ENCODE measurements at places on chromosomes 3 and 15.

GRCh38 chr3:192371870-192372400, 355.4 kb downstream of the FGF12 start:
- no peak for DNase-seq

- DNase-seq, result no peak
Measured at GRCh38 chr3:170162630-170163029, 18.9 kb downstream of the PHC3 start.

GRCh38 chr3:39121621-39122020, 14.1 kb downstream of the TTC21A start:
- no peak for DNase-seq

- no peak for DNase-seq
Measured at GRCh38 chr3:136186344-136186743, 9.8 kb downstream of the MSL2 start.

DNA sequence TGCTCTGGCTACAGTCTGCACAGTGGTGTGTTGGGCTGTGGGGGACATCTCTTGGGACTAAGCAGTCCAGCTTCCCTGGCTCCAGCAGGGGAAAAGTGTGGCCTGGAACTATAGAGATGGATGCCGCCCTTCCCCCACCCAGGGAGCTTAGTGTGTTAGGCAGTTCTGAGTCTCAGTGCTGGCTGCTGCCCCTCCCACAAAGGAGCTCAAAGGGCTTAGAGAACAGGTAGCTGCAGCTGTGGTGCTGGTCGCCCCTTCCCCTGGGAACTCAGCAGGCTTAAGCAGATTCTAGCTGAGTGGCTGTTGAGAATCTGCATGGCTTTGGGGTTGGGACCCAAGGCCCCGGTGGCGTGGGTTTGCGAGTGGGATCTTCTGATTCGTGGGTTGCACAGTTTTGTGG, 190.8 kb downstream of the PDCD6IP start:
- no peak for DNase-seq

- no peak for DNase-seq
Measured at GRCh38 chr3:26558257-26558656, 64.3 kb upstream of the LRRC3B start.

GRCh38 chr3:183500981-183501704, 54.4 kb downstream of the KLHL6 start:
- DNase-seq, result no peak

DNA sequence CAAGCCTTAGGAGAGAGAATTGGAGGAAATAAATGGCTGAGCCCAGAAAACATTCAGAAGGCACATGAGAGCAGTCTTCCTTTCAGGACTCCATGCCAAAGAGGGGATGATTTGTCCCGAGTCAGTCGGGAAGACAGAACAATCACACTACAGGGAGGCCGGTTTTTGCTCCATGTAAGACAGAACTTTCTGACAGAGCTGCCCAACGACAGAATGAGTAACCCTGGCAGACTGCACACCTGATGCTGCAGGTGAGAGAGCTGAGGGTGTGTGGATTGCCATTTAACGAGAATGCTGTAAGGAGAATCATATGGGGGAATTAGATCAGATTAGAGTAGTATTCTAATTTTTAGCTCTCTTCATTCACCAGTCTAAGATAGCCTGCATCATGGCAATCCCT, 533.0 kb downstream of the EPHB1 start:
- no peak for DNase-seq

DNA sequence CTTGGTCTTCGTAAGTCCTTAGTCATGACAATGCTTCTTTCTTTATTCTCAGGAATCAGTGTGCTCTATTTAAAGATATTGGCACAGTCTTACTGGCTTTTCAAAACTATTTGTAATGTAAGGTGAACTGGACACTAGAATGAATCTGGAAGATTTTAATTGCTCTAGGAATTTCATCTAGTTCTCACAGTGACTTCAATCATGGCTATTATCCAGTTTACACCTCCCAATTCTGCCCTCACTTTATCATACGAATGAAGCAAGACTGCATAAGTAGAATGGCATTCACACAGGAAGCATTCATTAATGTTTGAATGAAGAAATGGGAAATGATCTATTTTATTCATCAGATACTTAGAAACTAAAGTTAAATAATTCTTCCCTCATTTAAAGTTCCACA, 26.7 kb upstream of the DRD3 start:
- DNase-seq, result no peak

- no peak for DNase-seq
Measured at GRCh38 chr3:38247366-38248035, 18.1 kb upstream of the SLC22A13 start.

GRCh38 chr15:48631176-48631770, 14.2 kb downstream of the FBN1 start:
- DNase-seq, result peak; percentile 22

- no peak for DNase-seq
Measured at GRCh38 chr3:188440340-188440972, 286.5 kb downstream of the LPP start.

GRCh38 chr15:78715930-78716329, 74.9 kb upstream of the CHRNB4 start:
- no peak for DNase-seq

DNA sequence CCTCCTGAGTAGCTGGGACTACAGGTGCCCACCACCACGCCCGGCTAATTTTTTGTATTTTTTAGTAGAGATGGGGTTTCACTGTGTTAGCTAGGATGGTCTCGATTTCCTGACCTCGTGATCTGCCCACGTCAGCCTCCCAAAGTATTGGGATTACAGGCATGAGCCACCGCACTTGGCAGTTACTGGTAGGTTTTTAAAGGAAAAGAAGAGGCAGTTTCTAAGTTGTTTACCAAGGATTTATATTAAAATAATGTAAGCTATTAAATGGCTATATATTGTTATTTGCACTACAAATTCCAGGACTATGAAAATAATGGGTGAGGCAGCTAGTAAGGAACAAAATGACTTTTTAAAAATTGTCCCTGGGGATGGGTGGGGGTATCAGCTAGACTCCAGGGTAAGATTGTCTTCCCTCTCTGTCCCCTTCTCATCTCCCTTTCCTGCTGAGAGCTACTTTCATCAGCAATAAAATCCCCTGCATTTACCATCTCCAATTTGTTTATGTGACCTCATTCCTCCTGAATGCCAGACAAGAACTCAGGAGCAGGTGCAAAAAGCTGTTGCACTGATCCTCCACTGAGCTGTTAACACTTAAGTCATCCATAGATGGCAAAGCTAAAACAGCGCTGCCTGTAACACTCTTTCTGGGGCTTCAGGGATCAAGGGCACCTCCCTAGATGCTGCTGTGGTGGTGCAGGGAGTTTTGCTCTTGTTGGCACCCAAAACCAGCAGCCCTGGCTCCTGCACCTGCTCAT, 165.2 kb downstream of the ZPLD1 start:
- no peak for DNase-seq

- DNase-seq, result no peak
Measured at GRCh38 chr3:59728587-59728908, 678.7 kb upstream of the CFAP20DC start.

DNA sequence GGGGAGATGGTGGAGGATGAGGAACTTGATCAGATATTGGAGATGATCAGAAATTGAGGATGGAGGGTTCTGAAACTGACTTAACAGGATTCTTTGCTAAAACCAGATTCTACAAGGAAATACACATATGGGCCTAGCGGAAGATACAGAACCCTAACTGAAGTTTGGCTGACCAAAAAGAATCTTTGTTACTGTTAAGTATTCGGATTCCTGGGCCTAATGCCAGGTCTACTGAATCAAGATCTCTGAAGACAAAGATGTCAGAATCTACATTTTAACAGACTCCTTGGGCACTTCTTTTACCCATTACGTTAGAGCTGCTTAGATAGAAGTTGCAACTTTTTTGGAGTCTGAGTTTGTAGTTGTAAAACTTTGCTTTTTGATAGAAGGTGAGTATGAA, 137.7 kb downstream of the FNDC3B start:
- DNase-seq, result no peak

DNA sequence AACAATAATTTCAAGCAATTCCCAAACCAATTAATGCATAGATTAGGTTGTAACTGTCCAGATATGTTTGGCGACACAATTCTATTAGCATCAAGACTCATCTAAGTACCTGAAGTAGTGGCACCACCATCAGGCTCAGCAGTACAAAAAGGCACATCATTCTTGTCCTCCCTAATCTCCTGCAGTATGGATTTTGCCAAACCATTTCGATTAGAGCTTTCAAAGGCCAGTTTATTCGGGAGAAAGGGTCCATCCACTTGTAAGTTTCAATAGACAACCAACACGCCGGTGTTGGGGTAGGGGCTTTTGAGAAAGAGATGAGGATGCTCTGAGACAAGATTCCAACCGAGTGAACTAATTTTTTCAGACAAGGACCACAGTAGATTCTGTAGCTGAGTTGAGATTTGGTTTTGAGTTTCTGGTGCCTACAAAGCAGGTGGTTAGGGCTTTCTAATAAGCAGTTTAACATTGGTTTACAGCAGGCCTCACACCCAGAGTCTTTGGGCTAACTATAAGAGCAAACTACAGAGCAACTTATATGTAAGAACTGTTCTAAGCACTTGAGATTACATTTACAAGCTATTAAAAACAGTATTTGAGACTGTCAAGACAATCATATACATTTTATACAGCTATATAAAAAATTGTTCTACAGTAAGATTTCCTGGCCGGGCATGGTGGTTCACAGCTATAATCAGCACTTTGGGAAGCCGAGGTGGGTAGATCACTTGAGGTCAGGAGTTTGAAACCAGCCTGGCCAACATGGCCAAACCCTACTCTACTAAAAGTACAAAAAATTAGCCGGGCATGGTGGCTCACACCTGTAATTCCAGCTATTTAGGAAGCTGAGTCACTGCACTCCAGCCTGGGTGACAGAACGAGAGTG, 4.5 kb downstream of the RPL22L1 start:
- DNase-seq, result no peak

GRCh38 chr3:14494973-14495300, 45.2 kb downstream of the GRIP2 start:
- DNase-seq, result no peak

DNA sequence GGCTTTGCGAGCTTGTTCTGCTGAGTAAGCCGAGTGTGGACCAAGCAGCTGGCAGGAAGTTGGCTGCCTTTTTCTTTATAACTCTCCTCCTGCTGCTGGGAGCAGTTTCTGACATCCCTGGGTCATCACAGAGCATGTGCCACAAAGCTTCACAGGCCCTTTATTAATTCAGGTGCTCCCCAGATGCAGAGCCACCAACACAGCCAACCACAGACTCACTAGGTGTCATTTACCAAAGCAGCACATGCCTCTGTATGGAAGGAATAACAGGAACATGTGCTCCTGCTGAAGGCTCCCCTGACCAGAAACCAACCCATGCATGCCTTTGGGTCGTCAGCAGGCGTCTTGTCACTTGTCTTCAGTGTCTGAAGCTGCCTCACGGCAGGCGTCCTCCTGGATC, 152.5 kb downstream of the ADAMTS17 start:
- DNase-seq, result no peak

DNA sequence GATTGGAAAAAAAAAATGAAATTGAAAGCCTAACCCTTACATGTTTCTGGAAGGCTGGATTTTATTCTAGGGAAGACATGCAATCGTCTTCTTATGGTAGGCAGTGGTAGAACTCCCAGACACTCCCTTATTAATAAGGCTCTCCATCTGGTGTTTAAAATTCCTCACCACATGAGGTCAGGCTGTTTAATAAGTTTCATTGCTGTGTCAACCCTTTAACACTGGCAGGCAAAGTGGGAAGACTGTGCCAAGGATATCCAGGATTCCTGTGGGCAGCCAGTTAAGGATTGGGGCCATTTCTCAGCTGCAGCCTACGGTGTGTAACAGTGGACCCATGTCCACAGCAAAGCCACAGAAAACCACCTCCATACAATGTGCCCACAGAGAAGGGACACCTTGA, 225.5 kb upstream of the CHRM5 start:
- no peak for DNase-seq

DNA sequence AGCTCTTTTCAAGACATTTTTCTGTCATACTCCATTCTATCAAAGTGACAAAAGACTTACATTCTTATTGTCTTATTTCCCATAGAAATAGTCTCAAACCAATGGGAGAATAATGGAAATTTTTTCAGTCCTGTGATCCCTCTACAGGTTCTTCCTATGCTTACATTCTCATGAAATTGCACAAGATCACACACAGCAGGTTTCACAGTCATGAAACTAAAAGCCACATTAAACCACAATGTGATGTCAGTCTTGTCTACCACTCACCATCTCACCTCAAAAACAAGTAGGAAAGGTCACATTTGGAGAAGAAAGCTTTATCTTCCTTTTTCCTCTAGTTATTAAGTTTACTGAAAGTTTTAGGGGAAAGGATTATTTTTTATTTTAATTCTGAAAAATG, 161.0 kb upstream of the RORA start:
- no peak for DNase-seq

GRCh38 chr3:8773941-8774542, 4.6 kb upstream of the OXTR start:
- DNase-seq, result no peak

GRCh38 chr3:127888564-127889107, 26.4 kb upstream of the KBTBD12 start:
- DNase-seq, result no peak

GRCh38 chr3:50926868-50927267, 252.1 kb downstream of the DOCK3 start:
- DNase-seq, result no peak

- DNase-seq, result no peak
Measured at GRCh38 chr15:69908590-69909420, 188.9 kb downstream of the TLE3 start.

GRCh38 chr15:87863152-87863551, 393.4 kb downstream of the NTRK3 start:
- no peak for DNase-seq

DNA sequence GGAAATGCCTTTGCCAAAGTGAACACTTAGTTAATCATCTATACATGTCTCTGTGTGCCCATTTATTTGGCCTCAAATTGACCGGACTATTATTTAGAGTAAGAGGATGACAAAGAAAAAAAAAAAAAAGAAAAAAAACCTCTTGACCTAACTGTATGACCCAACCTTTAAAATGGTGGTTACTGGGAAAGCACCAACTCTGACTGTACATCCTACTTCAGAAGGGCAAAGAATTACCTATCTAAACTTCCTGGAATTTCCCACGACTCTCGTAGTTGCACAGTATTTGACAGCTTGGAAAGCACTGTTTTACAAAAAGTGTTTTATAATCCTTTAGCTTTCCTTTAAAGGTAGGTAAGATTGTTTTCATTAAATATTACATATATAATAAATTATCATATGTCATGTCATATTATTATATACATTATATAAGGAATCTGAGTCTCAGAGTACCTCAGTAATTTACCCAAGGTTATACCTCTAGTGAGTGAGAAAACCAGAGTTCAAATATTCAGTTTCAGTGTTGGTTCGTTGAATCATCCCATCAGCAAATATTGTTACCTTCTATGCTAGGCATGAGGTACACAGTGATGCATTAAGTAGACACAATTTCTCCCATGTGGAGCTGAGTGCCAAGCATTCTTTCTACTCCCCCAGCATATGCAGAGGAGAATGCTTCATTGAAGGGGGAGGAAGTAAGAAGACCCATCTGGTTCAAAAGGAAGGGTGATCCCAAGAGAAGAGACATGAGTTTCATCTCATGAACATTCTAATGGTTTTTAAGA, 5.0 kb downstream of the BCL2A1 start:
- DNase-seq, result no peak
